ENCODE measurements at places on chromosomes 7 and 10.

DNA sequence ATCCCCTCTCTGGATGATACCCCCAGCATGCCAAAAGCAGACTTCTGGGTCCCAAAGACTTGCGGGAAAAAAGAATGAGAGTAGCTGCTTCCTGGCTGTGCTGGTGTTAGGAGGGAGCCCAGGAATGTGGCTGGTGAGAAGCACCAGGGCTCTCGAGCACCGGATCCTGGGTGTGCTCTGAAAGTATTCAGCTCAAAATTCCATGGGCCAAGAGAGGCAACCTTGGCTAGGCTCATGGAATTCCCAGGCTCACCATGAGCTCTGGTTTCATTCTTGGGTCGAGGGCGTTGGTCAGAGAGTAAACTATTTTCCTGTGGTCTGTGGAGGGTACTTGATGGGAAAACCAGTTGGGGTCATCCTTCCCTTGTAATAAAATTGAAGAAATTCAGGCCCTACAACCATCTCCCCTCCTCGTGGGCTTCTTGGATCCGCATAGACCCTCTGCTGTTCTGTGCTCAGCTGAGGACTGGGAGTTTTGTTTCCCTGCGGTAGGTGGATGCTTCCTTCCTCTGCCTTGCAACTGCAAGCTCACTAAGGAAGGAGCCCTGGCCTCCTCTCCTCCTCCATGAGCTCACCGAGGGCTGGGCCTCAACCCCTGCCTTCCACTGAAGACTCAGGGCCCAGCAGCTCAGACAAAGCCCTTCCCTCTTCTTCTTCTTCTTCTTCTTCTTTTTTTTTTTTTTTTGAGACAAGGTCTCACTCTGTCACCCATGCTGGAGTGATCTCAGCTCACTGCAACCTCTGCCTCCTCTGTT, 34.5 kb upstream of the AQP1 start:
- no peak for DNase-seq

DNA sequence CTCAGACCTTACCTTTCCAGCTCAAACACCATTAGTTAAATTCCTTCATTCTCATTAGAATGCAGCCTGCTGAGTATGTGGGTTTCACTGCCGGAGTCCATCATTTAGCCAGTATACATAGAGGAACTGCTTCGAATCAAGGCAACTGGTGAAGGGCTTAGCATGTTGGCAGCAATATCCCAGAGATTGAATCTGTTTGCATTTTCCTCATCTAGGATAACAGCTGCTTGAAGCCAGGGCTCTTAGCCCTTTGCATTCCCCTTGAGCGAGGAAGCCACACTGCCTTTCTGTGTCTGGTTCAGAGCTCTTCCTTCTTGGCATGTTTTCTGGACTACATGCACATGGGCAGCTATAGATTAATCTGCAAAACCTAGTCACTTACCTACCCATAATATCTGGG, 14.7 kb downstream of the NODAL start:
- DNase-seq: no peak

DNA sequence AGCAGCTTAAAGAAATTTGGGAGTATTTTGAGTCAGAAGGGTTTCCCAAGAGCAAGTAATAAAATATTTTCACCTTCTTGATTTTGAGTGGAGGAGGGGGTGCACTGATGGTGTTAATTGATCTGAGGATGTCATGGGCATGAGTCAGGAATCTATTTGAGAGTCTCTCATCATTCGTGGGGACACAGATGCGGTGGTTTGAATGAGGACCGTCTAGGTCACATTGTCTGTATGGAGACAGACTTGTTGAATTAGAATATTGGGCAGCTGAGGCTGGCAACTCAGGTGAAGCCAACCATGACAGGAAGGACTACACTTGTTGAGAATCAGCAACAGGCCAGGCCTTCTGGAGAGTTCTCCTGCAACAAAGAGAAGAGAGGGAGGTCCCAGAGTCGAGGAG, 127.0 kb downstream of the INSYN2A start:
- DNase-seq: no peak

- no peak for DNase-seq
Observed at GRCh38 chr7:78924581-78924980, 528.9 kb downstream of the MAGI2 start.

GRCh38 chr7:19109000-19109946, 8.2 kb downstream of the TWIST1 start:
- no peak for DNase-seq

GRCh38 chr10:15877836-15878576, 17.7 kb upstream of the MINDY3 start:
- no peak for DNase-seq

DNA sequence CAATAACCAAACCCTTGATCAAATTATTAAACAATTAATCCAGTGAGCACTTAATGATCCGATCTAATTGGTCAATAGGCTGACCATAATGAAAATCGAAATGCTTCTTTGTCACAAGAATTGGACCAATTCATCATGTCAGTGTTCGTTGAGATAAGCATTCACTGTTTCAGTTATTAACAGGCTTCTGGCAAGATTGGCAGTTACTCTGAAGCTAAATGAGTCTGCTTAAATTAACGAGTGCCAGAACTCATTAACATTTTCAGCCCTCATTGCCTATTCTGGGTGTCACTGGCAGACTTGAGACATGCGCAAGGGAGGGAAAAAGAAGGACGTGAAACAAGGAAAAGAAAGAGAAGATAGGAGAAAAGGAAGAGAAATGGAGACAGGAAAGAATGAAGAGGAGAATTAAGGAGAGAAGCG, 30.7 kb upstream of the SLC26A3 start:
- DNase-seq: no peak

DNA sequence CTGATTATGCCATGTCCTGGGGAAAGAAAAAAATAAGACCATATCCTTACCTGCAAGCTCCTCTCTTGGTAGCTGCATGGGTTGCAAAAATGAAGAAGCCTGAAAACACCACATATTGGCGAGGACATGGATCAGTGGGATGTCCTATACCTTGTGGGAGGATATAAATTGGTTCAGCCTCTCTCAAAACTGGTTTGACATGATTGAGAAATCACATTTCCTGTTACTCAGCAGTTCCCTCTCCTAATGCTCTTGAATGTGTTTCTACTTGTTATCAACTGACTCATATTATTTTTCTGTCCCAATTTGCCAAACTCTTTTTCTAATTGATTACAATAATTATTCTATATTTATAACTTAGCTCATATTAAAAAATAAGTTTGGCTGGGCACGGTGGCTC, 380.2 kb downstream of the EXOC4 start:
- no peak for DNase-seq

Measured in activated T-cell treated with anti-CD3 and anti-CD28 coated beads for 24 hours (primary cell).